ENCODE measurements at places on chromosomes 2 and 18.

DNA sequence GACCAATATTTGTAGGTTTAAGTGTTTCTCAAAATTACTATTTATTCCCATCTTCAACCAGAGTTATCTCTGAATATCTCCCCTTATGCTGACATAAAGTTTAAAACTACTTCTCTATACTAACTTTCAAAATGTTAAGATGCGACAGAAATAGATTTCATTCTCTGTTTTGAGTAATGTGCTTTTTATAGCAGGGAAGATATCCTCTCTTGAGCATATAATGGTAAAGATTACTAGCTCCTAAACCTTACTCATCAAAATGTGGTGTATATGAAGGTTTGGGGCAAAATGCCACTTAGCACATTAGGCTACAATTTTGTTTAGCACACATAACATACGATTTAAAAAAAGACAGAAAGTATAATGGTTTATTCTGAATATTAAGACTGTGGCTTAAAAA lies 54.4 kb downstream of the CWC22 start:
- DNase-seq = no peak

DNA sequence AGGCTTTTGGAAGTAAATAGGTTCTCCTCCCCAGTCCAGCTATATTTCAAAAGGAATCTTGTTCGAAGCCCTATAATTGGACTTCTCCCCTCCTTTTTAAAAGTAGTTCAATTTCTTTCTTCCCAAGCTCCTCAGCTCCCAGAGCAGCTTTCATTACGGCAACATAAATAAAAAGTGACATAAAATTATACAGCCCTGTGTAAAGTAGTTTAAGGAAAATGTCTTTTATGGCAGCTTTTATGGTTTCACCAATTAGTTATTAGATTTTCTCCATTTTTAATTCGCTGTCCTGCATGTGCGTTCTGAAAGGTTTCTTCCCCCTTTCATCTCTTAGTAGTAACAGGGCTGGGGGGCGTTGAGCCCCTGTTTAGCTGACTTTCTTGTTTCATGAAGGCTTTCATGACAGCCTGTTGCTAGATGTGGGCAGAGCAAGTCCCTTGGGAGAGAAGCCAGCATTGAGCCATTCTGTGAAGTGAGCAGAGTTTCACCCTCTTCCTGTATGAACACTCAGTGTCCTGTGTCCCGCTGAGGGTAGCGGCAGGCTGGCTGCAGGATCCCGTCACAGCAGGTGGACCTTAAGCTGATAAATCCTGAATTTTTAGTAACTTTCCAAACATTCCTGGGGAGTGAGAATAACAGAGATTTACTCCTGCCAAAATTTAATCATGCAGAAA lies 229.7 kb upstream of the SPRED2 start:
- no peak for DNase-seq

DNA sequence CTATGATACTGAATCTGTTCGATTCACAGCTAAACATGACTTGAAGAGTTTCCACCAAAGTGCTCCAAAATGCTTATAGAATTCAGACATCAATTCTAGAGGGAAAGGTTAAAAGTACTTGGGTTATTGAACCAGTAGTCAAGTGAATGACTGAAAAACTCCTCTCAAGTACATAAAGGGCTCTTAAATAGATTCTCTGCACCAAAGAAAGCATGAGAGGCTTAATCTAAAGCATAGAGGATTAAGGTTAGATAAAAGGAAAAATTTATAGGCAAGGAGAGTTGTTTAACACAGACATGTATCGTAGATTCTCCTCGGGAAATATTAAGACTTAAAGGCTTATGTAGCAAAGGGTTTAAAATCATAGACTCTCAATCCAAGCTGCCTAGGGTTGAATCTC lies 701.4 kb downstream of the ERBB4 start:
- no peak for DNase-seq

DNA sequence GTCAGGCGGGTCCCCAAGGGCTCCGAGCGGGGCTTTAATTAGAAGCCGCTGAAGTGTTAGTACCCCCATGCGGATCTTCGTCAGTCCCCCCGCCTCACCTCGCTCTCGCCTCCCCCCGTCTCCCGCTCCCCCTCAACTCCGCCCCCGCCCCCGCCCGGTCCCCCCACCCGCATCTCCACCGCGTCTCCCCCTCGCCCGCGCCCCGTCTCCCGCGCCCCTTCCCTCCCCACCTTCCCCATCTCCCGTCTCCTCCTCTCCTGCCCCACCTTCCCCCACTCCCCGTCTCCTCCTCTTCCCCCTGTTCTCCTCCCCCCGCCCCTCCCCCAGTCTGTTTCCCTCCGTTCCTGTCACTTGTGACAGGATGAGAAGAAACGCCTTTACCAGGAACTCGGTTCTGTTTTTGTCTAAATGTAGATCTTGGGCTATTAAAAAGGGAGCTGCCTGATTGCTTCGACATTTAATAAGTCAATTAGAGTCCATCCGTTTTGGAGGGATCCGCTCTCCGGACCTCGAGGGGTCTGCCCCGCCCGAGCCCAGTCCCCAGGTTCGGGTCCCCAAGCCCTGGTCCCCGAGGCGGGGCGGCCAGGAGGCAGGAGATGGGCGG lies 969 bp upstream of the ALKAL2 start:
- no peak for DNase-seq

DNA sequence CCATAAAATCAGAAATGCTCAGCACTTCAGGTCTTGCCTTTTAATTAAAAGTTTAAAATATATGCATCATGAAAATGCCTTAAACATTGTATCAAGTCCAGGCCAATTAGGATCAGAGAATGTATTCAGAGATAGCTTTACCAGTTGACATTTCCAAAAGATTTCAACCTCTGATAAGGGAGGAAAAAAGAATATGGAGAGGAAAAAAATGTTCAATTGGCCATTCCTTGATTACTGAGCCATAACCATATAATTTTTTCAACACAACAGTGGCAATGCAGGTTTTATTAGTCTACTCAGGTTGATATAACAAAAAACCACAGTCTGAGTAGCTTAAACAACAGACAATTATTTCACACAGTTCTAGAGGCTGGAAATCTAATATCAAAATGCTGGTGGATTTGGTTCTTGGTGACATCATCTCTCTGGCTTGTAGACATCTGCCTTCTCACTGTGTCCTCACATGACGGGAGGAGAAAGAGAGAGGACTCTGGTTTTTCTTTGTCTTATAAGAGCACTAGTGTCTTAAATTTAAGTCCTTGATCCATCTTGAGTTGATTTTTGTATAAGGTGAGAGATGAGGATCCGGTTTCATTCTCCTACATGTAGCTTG lies 111.9 kb downstream of the IRS1 start:
- DNase-seq = no peak

GRCh38 chr2:229408356-229408755 lies 137.3 kb upstream of the PID1 start:
- DNase-seq = no peak

GRCh38 chr2:44246436-44246835 lies 28.8 kb upstream of the SLC3A1 start:
- DNase-seq = no peak

- DNase-seq = no peak
These were observed 388.9 kb upstream of the CNTNAP5 start for GRCh38 chr2:123636232-123636631.

- DNase-seq = no peak
These were observed 44.5 kb downstream of the TMEM182 start for GRCh38 chr2:102806250-102806837.

GRCh38 chr18:6449213-6449612 lies 34.5 kb upstream of the L3MBTL4 start:
- no peak for DNase-seq

GRCh38 chr18:42706029-42706608 lies 409.4 kb downstream of the RIT2 start:
- no peak for DNase-seq

GRCh38 chr2:176187200-176187898 lies 1.1 kb upstream of the HOXD1 start:
- DNase-seq = no peak

DNA sequence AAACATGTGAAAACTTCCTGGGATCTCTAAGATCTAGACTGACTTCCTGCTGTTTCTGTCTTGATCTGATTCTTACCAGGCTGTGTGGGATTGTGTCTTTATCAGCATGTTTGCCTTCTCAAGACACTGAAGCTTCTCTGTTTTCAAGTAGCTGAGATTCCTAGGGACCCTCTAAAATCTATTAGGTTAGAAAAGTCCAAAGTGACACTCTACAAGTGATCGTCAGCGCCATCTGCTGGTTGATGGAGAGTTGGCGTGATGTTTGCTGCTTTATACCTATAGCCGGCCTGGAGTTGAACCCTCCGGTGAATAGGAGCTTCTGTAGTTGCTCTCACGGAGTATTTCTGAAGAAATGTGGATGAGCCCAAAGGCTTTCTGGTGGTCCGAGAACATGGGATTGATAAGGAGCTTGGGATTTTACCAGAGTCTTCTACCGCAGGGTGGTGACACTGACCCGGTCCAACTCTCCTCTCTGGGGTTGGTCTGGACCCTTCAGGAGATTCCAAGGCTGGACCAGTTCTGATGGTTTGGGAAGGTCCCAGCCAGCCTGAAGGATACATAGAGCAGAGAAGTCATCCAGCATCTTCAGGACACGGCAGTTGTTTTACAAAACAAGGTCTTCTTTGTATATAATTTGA lies 96.0 kb upstream of the TTC39C start:
- DNase-seq = peak; percentile 50

GRCh38 chr2:173254659-173255058 lies 100.0 kb upstream of the CDCA7 start:
- no peak for DNase-seq

DNA sequence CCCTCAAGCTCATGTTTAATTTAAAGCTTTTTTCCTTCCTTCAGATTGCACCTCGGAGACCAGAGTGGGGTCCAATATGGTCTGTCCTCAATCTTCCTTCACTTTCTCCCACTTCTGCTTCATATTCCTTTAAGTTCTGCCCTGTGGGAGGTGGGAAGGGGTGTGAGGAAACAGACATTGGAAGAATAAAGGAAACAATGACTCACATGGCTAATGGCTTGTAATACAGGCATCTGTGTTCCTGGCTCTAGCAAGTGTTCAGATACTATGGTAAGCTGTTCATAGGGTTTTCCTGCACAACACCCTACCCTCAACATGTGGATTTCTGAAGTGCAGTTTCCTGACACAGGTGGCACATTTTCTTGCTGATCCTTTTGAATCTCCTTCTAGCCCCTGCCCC lies 209.5 kb downstream of the PIK3C3 start:
- no peak for DNase-seq

GRCh38 chr2:122755281-122755780 lies 999.9 kb downstream of the TSN start:
- no peak for DNase-seq

GRCh38 chr2:73091696-73092095 lies 20.2 kb upstream of the SFXN5 start:
- DNase-seq = no peak

DNA sequence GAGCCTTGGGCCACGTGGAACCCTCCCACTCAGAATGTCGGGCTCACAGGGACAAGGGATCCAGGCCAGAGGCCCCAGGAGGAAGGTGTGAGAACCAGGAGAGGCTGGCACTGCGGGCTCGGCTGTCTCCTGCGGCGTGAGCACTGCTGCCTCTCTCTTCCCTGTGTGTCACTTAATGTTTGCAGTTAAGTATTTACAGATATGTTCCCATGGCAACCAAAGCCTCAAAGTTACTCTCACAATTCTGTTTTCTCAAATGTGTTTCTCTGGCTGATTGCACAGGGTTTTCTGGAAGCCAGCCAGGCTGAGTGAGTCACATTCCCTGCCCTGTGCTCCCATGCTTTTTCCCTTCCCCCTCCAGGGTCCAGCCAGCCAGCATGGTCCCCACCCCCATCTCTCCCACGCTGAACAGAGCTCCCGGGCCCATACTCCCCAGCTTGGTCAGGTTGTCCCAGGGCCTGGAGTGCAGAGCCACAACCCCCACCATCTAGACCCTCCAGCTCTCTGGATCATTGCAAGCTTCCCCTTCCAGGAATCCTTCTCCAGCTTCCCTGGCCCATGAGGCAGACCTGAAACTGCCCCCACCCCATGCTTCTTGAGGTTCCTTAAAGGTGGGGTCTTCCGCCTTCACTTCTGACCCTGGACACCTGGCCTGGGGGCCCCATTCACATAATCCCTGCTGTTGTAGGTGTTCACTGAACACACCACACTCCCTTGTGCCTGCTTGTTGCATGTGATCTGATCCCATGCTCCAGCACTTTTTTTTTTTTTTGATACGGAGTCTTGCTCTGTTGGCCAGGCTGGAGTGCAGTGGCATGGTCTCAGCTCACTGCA lies 265.9 kb downstream of the CELF4 start:
- DNase-seq = no peak

GRCh38 chr18:50189160-50189559 lies 5.8 kb downstream of the MYO5B start:
- no peak for DNase-seq

DNA sequence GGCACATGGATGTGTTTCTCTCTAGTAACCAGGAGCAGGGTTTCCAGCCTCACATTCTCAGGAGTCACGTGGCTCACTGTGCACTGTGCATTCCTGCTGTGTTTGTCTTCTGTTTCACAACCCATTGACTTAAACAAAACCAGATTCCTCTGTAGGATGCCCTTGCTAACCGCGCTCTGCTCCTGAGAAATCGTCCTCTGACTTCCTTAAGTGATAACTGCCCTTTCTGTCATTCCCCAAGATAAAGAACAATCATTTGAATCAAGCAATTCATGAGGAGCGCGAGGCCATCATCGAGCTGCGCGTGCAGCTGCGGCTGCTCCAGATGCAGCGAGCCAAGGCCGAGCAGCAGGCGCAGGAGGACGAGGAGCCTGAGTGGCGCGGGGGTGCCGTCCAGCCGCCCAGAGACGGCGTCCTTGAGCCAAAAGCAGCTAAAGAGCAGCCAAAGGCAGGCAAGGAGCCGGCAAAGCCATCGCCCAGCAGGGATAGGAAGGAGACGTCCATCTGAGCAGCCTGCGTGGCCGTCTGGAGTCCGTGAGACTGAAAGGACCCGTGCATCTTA lies 60.2 kb downstream of the RALBP1 start:
- DNase-seq = no peak

- DNase-seq = no peak
These were observed 1071.8 kb upstream of the PIK3C3 start for GRCh38 chr18:40883271-40883670.

GRCh38 chr2:66528974-66529724 lies 94.2 kb downstream of the MEIS1 start:
- DNase-seq = no peak

GRCh38 chr18:36734596-36734995 lies 94.2 kb downstream of the TPGS2 start:
- DNase-seq = no peak

DNA sequence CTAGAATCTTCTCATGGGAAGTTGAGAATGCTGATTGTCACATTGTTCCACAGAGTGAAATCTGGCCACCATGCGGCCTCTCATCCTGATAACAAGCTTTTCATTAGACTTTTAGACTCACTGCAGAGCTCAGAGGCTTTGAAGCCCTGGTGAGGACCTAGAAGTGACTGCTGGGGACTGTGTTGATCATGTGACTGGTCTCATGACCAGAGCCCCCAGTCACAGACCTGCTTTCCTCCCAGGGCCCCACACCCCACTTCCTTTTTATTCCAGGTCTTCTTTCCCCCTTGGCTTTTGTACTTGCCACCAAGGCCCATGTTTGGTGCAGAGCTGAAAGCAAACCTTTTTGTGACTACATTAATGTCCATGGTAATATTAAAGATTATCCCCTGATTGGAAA lies 45.2 kb downstream of the PRKCE start:
- no peak for DNase-seq

DNA sequence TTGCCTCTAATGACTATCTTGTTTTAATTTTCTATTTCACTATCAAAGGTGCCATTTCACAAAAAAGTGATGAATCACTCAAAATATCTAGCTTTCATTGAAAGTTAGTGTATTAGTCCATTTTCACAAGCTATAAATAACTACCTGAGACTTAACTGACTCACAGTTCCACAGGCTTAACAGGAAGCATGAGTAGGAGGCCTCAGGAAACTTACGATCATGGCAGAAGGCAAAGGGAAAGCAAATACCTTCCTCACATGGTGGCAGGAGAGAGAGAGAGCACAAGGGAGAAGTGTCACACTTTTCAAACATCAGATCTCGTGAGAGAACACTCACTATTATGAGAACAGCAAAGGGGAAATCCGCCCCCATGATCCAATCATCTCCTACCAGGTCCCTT lies 1220.4 kb upstream of the ZEB2 start:
- DNase-seq = no peak

All from stimulated activated CD4-positive, alpha-beta T cell treated with anti-CD3 and anti-CD28 coated beads, Interleukin-1b, Interleukin-23, amount 100 ng/mL, for 1 hour (primary cell).